ENCODE measurements at places on chromosomes 2 and 18.

- no peak for DNase-seq
Observed at GRCh38 chr18:57697426-57697825, 75.8 kb upstream of the NARS1 start.

DNA sequence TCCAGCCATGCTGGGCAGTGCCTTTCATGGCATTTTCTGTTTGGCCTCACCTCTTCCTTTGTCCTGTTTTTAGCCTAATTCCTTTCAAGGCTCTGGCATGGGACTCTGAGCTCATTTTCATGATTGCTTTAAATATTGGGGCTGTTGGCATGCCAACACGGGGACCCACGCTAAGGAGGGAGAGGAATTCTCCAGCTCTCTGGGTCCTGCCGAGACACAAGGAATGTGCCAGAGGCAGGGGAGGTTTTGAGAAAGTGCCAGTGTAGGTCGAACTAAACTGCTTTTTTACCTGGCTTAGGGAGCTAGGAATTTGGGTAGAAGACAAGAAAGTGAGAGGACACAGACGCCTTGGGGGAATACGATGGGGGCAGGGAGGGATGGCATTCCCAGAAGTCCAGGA is 42.3 kb downstream of the RPL37A start:
- no peak for DNase-seq

GRCh38 chr2:98647636-98648035 is 39.2 kb downstream of the UNC50 start:
- no peak for DNase-seq

DNA sequence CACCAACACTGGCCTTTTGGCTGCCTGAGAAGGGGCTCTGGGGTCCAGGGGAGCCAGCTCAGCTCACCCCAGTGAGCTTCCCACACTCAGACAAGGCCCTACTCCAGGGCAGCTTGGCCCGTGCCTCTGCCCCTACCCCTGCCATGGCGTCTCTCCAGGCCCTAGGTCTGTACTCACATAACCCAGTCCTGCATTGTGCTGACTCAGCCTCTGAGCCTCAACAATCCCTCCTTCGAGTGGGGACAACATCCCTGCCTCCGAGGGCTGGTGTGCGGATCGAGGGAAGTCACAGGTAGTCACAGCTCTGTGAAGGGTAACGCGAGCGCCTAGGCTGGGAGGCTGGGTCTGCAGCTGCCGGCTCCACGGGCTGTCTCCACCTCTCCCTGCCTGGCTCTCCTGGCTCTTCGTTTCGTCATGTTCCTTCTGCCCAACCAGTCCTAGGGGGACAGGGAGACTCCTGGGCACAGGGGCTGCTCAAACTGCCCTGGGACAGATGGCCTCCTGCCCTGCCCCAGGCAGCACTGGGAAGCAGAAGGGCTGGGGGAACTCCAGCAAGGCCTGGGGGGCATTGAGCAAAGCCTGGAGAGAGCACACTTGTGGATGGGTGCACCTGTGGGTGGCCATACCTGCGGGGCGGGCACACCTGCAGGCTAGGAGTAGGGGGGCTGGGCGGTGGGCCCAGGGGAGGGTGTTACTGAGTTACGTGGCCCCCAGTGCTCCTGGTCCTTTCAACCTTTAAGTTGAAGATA is 74.6 kb downstream of the RRM2 start:
- no peak for DNase-seq

- no peak for DNase-seq
Observed at GRCh38 chr18:72181241-72181764, 362.8 kb downstream of the CBLN2 start.

DNA sequence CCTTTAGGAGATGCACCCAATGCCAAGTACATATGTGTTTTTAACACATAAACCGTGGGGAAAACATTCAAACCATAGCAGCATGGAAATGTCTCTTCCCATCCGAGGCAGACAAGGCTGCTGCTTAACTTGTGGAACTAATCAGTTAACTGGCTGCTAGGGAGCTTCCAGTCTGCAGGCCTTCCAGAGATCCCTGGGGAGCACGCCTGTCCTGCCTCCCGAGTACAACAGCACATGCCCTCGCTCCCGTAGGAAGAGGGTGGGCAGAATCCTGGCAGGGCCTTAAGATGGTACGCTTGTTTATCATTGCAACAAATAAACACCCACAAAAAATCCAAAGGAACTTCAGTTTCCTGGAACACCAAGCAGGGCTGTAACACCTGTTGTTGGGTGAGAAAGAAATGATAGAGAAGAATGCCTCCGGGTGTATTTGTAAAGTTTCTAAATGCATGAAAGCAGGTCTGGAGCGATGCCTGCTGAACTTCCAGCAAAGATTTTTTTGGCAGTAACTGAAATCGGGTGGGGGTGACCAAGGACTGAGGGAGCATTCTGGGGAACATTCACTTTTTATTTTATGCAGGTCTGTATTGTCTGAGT is 56.2 kb downstream of the EDAR start:
- DNase-seq = peak; percentile 84

GRCh38 chr2:71884303-71885042 is 263.2 kb downstream of the CYP26B1 start:
- DNase-seq = no peak

DNA sequence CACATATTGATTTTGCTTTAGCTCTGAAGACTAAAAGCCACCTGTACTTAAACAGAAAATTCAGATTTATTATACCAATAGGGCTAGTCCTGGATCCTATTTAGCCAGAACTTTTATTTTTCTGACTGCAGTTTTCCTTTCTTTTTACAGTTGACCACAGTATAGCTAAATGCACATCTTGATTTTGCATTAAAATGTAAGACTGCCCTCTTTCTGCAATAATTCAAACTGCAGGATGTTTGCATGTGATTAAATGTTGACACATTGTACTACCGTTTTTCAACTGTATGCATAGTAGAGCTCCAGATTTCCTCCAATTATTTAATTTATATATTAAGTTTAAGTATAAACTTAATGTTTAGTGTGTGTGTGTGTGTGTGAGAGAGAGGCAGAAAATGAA is 1262.9 kb downstream of the SUCLG1 start:
- no peak for DNase-seq

GRCh38 chr2:212713681-212714080 is 175.1 kb upstream of the ERBB4 start:
- DNase-seq = no peak

- DNase-seq = peak; percentile 69
Observed at GRCh38 chr2:174247474-174248186, 702 bp downstream of the OLA1 start.

DNA sequence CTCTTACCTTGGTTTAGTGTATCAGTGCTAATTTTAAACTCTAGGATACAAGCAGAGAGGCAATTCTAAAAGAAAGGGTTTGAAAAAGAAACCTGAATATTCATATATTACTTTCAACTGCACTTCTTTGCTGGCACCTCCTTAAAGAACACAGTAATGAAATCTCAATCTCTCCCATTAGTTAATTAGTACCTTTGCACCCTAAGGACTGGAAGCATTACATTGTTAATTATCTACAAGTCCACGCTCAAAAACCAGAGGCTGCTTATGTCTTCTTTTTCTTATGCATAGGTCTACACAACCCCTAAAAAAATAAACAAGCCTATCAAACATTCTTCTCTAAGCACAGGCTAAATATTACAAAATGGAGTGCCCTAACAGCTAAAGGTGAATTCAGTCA is 20.2 kb downstream of the EPHA4 start:
- no peak for DNase-seq

DNA sequence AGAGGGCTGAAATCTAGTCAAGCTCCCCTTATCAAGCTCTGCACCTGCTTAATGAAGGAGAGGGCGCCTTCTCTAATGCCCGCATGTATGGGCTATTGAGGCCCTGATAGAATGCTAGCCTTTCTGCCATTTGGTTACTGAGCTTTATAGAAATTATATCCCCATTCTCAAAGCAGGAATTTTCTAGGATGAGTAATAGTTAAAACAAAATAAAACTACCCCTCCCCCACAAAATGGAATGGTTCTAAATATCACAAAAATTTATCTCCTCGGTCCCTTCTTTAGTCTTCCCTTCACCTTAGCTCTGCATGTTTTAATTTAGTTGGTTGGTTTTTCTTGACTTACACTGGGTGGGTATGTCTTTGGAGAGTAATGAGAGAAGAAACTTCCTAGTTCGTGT is 37.7 kb downstream of the CD28 start:
- DNase-seq = no peak

GRCh38 chr2:37554155-37554510 is 117.3 kb downstream of the CDC42EP3 start:
- no peak for DNase-seq

GRCh38 chr18:32770666-32771168 is 2.1 kb downstream of the KLHL14 start:
- no peak for DNase-seq

DNA sequence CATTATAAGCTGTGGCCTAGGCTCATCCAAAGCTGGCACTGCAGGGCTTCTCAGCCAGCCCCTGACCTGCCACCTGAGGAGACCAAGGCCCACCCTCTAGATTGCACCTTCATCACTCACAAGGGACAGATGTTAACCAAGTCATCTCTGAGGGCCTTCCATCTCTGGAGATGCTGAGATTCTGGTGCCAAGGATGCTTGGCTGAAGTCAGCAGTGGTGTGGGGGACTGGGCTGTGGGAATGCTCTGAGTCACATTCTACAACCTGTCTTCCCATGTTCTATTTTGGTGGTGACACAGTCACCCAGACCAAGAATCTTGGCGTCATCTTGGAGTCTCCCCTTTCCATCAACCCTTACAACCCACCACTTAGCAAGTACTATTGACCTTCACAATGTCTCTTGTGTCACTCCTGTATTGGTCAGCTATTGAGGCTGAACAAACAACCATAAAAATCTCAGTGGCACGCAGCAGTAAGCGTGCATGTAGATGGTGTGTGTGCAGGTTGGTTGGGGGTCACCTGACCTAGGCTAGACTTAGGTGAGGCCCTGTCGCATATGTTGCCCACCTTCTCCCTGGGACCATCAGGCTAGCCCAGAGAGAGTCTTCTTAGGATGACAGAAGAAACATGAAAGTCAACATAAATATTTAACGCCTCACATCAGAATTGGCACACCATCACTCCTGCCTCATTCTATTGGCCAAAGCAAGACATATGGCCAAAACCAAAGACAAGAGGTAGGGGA is 135.0 kb downstream of the SMAD7 start:
- no peak for DNase-seq

- DNase-seq = peak; percentile 50
Observed at GRCh38 chr2:11738589-11739436, 7.6 kb upstream of the LPIN1 start.

- no peak for DNase-seq
Observed at GRCh38 chr2:140199312-140199711, 1419.1 kb upstream of the NXPH2 start.

- no peak for DNase-seq
Observed at GRCh38 chr18:45889419-45890064, 64.1 kb downstream of the SIGLEC15 start.

- DNase-seq = no peak
Observed at GRCh38 chr2:227038550-227039189, 125.3 kb downstream of the COL4A4 start.

- no peak for DNase-seq
Observed at GRCh38 chr2:220748875-220749479, 823.1 kb downstream of the EPHA4 start.

GRCh38 chr2:207073801-207074678 is 91.7 kb downstream of the KLF7 start:
- peak; percentile 70 for DNase-seq

GRCh38 chr2:136920652-136921333 is 155.4 kb downstream of the THSD7B start:
- peak; percentile 12 for DNase-seq

DNA sequence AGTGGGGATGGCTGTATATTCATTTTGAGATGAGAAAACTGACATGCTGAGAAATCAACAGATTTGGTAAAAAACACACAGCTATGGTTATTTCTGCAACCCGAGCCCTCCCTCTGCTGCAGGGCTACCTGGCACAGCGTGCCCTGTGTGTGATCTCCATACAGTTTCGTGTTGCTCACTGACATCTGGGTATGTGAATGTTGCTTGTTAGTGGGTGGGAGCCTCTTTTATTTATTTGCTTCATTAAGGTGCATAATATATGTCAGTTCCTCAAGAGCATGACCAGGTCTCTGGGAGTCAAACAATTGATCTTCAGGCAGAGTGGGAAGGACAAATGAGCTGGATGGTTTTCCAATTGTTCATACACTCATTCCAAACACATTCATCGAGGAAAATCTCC is 139.1 kb upstream of the FHL2 start:
- no peak for DNase-seq

DNA sequence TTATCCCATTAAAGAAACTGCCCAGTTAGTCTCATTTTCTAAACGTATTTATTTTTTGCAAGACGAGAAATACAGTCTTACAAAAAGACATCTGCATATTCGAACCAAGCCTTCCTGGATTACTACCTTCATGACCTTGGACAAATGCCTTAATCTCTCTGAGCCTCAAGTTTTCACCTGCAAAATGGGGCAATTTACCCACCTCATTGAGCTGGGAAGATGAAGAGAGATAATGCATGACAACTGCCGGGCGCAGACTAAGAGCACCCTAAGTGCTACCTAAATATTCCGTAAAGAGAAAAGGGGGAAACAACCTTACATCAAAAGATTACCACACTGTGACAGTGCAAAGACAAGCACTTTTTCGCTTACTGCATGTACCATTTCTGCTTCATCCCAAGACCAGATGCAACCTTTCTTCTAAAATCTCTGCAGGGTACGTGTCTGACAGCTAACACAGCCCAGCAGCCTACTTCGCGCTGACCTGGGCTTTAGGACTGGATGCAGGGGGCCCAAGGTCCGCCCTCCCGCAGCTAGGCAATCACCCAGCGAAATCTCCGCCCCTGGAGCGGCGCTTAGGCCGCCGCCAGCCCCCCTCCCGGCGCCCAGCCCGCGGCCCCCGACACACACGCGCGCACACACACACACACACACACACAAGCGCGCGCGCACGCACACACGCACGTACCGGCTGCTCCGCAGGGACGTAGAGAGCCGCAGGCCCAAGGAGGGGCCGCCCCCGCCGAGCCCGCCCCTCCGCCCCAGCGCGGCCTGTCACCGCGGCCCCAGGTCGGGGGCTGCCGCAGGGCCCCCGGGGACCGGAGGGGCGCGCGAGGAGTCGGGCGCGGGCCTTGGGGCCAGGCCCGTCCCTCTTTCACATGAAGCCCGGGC is 766 bp downstream of the MAP3K2 start:
- peak; percentile 89 for DNase-seq

DNA sequence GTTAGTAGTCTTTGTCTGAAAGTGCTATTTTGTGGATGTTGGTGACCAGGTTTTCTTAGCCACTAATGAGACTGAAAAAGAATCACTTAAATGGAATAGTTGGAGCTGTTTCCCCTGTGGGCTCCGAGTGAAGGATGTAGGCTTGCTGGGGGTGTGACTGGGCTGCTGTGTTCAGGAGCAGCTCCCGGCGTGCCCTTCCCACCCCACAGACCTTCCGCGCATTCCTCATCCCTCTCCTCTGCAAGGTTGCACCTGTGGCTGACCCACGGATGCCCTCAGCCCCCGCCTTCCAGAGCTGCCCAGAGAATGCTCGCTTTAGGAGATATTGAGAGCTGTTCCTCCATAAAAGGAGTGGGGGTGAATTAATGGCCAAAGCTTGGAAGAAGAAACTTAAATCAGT is 174.3 kb downstream of the LDLRAD4 start:
- DNase-seq = no peak

DNA sequence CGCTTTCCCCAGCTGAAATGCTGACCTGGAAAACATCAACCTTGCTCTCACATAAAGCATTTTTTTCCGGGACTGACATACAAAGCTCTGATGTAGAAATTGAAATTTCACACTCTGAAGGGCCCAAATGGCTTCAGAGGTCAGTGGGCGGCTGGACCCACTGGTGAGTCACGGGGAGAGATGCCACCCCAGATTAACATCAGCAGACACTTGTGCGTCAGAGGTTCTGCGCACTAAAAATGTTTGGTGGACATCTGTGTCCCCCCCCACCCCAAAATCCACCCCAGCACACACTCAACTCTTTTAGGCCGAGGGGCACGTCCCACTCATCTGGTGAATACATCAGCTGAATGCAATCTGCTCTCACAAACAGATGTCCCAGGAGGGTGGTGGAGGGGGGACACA is 208.9 kb downstream of the ASB1 start:
- no peak for DNase-seq

All from SJCRH30 (cell line).